Hematopoietic multipotent progenitor cell (in vitro differentiated cells): ENCODE measurements at places on chromosomes 7 and 10.

- DNase-seq = no peak
These were observed 244.4 kb downstream of the SKIDA1 start for GRCh38 chr10:21280971-21281572.

DNA sequence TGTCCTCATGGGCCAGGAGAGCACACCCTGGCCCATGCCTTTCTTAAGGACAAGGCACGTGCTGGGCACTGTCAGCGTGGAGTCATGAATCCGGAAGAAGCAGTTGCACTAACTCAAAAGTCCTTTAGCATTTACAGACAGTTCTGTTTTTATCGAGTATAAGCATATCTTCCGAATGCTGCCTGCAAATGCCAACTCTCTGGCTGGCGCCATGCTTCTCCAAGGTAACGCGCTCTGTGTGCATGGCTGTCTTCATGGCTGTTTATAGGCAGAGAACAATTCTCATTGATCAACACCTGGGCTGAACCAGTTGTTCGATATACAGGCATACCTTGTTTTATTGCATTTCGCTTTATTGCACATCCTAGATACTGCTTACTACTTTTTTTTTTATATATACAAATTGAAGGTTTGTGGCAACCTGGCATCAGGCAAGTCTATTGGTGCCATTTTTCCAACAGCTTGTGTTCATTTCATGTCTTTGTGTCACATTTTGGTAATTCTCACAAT lies 28.0 kb upstream of the ZNRF2 start:
- DNase-seq = no peak

DNA sequence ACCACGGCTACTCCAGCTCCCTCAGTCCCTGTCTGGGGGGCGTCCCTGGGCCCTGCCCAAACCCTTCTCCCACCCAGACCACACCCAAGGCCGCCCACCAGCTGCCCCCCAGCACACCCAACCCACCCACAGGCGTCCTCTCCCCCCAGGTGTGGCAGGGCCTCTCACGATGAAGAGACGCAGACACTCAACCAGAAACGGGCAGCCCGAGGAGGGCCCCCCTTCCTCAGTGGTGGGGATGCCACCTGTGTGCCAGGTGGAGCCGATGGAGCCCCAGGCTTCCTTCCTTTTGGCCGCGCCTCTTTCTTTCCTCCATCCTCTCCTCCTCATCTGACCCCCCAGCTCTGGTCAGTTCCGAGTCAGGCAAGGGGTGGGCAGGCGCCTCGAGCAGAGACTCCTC lies 28.7 kb downstream of the ADGRA1 start:
- DNase-seq = no peak

DNA sequence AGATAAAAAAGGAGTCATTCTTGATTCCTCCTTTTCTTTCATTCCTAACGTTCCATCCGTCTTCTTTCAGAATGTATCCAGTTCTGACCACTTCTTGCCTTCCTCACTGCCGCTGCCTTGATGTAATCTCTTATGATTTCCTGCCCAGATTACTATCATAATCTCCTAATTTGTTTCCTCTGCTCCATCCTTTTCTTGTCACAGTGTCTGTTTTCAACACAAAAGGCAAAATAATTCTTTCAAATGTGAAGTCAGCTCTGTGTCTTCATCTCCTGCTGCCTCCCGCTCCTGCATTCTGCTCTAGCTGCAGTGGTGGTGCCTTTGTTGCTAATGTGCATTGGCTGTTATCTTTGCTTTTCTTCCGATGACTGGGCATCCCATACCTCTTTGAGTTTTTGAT lies 150.9 kb downstream of the SND1 start:
- no peak for DNase-seq

- DNase-seq = no peak
These were observed 32.6 kb downstream of the IMMP2L start for GRCh38 chr7:111529507-111530355.
